Ammon's horn (tissue), 1 donor: ENCODE measurements at places on chromosomes 2 and 18.

DNA sequence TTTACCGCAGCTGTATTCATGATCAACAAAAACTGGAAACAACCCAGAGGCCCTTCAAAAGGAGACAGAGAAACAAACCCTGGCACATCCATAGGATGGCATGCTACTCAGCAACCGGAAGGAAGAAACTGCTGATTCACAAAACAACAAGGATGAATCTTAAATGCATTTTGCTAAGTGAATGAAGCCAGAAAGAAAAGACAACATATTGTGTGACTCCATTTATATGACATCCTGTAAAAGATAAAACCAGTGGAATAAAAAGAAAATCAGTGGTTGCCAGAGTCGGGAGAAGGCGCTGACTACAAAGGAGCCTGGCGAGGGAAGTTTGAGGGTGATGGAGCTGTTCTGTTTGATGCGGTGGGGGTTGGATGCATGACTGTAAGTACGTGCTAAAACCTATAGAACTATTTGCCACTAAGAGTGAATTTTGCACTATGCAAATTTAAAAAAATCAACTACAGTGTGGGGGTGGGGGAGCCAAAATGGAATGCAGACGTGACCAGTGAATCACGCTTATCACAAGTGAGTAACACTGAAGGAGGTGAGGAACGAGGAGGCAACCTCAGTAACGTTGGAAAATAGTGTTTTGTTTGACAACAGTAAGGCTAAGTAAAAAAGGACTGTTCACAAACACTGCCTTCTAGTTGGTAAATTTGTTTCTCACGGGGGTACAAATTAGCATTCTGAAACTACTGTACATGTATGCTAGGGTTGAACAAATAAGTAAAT is 108.9 kb downstream of the INHBB start:
- no peak for DNase-seq

GRCh38 chr18:69948919-69949537 is 1.4 kb upstream of the CD226 start:
- peak; percentile 56 for DNase-seq

DNA sequence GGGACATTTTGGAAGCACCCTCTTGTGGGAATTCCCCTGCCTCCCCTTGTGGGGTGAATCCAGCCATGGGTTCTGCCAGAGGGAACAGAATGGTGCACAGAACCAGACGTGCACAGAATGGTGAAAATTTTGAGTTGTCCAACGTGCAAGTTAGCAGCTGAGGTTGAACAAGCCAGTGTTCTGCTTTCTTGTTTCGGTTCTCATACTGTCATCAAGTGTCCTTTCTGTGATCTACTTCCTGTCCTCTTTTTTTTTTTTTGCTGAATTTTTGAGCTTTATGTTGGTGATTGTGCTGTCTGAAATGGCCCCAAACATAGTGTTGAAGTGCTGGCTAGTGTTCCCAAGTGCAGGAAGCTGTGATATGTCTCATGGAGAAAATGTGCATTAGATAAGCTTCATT is 21.5 kb upstream of the REEP1 start:
- no peak for DNase-seq

GRCh38 chr18:50162486-50163304 is 32.3 kb downstream of the MYO5B start:
- no peak for DNase-seq

GRCh38 chr2:197115325-197115724 is 188.8 kb upstream of the PGAP1 start:
- no peak for DNase-seq

DNA sequence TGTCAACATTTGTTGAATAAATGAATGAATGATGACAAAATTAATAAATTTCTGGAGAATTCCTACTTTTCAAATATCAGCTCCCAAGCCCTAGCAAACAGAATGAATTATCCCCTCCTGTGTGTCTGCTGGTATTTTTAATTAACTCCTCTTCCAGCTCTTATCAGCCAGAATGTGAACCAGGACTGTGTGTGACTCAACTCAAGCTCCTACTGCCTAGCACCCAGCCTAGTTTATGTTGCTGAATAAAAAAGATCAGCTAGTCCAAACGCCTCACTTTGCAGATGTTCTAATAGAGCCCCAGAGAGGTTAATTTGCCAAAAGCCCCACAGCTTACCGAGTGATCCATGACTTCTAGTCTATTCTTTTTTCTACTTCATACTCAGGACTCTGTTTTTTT is 50.3 kb downstream of the RABL2A start:
- peak; percentile 69 for DNase-seq

DNA sequence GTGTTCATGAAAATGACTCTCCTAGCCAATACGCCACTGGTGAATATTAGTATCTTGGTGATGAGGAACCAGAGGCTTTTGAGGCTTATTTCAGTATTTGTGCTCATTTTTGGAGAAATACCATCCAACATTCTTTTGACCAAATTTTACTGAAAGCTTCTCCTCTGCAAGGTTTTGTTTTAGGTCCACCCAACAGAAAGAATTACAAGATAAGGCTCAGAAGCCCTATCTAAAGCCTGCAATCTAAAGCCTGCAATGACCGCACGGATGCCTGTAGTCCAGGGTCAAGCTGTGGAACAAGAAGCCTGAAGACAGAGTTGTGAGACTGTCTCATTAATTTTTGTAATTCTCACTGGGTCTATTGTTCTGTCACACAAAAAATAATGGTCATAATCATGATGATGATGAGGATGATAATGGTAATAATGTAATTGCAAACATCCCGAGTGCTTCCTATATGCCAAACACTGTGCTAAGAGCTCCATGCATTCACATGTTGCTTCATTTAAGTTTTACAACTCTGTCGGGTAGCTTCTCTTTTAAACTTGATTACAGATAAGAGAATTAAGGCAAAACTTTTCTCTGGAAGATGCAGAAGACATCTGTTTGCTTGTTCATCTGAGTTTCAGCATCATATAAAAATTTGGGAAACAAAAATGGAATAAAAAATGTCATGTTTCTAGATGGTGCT is 33.2 kb upstream of the NCOA1 start:
- DNase-seq = no peak

DNA sequence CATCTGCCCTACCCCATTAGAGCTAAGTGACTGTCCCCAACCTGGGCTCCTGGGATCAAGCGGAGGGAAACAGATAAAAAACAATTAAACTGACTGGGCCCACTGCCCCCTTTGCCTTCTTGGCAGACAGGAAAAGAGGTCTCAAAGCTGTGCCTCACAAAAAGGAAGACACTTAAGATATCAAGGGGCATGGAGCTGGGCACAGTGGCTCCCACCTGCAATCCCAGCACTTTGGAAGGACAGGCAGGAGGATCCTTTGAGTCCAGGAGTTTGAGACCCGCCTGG is 75.2 kb upstream of the SP3 start:
- no peak for DNase-seq

DNA sequence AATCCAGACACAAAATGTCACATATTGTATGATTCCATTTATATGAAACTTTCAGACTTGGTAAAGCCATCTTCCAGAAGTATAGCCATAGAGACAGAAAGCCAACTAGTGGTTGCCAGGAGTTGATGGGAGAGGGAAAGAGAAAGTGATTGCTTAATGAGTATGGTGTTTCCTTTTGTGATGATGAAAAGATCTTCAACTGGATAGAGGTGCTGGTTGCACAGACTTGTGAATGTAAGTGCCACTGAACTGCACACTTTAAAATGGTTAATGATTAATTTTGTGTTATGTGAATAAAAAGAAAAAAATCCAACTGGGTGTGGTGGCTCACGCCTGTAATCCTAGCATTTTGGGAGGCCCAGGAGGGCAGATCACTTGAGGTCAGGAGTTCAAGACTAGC is 135.3 kb upstream of the SLC1A4 start:
- no peak for DNase-seq

DNA sequence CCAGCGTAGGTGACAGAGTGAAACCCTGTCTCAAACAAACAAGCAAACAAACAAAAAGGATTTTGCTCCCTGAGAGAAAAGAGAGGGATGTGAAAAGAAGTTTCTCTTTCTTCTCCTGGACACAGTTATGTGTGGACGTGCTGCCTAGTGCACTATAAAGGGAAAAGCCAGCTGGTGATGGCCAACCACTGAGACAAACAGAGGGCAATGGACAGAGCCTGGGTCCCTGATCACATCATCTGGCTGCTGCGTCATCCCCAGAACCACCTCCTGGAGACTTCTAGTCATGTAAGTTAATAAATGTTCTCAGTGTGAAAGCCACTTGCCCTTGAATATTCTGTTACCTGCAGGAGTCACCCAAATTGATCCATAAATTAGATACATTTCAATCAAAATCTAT is 184.9 kb downstream of the PDE11A start:
- no peak for DNase-seq

DNA sequence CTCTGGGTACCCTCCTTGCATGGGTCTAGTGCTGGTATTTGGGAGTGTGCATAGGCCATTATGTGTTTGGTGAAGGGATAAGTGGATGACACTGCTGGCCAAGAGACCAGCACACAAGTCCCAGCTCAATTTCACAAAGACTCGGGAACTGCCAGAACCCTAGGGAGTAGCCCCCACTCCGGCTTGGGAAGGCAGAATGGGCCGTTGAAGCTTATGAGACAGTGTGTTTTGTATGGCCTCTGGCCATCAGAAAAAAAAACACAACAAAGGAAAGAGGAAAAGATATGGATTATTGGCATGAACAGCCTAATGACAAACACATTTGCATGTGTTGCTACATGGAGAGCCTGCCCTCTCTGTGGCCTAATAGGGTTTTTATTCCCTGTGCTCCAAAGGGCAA is 144.2 kb downstream of the TTC32 start:
- DNase-seq = no peak

DNA sequence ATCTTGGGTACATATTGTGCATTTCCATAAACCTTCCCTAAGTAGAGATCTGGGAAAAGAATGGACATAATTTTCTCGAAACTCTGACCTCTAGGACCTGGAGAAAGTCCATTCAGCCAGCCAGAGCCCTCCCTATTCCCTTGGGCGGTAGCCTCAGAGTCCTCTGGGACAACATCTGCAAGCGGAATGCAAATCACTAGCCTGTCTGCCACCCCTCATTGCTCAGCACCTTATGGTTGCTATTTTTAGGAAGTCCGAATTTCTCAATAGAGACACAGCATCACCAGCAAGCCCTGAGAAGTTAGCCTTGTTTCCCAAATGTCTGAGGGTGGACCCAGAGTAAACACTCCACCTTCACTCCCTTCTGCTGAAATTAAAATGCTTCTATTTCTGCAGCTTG is 17.6 kb upstream of the CD28 start:
- peak; percentile 40 for DNase-seq

DNA sequence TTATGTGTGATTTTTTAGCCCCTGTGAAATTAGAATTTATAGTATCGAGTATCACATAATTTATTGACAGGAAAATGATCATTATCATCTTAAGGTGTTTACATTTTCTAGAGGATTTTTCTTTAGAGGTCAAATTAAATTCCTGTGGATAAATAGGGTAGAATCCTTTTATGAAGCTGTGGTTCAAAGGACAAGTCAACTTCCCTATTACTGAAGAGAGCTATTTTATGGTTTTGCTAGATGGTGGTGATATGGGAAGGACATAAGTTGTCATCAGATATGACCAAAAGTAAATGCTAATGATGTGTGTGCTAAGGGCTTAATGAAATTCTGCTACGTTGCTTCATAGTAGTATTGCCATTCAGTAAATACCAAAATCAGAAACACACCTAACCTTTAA is 80.1 kb downstream of the EML4 start:
- DNase-seq = no peak

GRCh38 chr18:58887613-58887963 is 22.9 kb downstream of the ZNF532 start:
- peak; percentile 78 for DNase-seq

- peak; percentile 30 for DNase-seq
These were observed 65.7 kb upstream of the CHMP1B start for GRCh38 chr18:11785444-11786055.

GRCh38 chr2:42962508-42962953 is 170.1 kb upstream of the HAAO start:
- DNase-seq = no peak

DNA sequence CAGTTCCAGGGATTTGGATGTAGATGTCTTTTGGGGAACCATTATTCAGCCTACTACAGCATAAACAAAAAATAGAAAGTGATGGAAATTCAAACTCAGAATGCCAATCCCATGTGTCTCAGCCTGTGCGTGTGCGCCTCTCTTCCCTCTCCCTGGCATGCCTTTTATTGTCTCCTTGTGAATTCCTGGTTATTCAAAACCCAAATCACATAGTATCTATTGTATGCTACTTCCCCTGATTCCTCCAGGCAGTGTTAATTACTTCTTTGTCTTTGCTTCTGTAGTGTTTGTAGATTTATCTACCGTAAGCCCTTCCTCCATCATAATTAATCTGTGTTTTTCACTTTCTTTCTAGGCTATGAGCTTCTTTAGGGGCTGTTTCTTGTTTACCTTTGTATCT is 38.9 kb downstream of the RHBDD1 start:
- no peak for DNase-seq

- DNase-seq = no peak
These were observed 17.9 kb downstream of the EML4 start for GRCh38 chr2:42186945-42187632.

GRCh38 chr2:171529914-171530313 is 7.6 kb downstream of the CYBRD1 start:
- no peak for DNase-seq

DNA sequence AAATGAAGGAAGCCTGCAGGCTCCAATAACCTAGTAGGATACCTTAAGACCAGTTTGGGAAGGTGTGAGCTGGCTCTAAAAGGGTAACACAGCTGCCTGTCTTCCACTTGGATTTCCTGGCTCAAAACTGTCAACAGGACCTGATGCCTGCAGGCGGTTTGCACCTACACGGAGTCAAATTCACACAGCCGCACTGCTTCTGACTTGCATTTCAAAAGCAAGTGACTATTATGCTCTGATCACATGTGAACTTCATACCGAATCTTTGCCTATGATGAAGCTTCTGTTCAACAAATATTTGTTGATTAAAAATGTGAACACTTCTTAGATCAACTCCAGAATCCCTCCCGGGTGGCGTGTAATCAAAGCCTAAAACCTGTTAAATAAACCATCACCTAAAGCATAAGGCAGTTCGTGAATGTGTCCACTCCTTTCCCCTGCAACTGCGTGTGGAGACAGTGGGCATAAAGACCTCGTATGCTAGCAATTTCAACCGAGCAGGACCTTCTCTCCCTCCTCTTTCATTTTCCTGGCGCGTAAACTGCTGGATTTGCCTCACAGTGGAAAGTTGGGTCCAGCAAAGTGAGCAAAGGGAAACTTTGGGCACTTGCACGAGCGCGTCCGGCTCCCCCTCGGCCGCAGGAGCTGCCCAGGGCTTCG is 784 bp downstream of the CRACDL start:
- DNase-seq = no peak

- DNase-seq = no peak
These were observed 114.1 kb upstream of the TLK1 start for GRCh38 chr2:171274757-171275156.

- DNase-seq = peak; percentile 5
These were observed 238.9 kb downstream of the XIRP2 start for GRCh38 chr2:167127135-167127534.

DNA sequence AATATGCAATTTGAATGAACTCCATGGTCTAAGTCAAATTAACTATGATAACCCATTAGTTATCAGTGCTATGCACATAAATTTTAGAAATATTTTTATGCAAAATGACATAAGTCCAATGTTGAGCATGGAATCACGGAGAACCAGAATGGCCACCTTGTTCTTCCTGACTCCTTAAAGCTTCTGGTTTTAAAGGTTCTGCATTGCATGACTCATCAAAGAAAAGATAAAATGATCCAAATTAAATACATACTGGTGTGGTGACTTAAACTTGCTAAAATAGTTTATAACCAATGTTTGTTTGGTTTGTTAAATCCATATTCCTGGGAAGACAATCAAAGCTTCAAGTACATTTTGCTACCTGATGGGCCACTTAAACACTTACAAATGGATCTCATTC is 1146.9 kb upstream of the NRXN1 start:
- DNase-seq = no peak

GRCh38 chr2:42566025-42566424 is 2.4 kb upstream of the MTA3 start:
- no peak for DNase-seq
